Fibroblast of the conjunctiva (primary cell): ENCODE measurements at places on chromosomes 3 and 15.

DNA sequence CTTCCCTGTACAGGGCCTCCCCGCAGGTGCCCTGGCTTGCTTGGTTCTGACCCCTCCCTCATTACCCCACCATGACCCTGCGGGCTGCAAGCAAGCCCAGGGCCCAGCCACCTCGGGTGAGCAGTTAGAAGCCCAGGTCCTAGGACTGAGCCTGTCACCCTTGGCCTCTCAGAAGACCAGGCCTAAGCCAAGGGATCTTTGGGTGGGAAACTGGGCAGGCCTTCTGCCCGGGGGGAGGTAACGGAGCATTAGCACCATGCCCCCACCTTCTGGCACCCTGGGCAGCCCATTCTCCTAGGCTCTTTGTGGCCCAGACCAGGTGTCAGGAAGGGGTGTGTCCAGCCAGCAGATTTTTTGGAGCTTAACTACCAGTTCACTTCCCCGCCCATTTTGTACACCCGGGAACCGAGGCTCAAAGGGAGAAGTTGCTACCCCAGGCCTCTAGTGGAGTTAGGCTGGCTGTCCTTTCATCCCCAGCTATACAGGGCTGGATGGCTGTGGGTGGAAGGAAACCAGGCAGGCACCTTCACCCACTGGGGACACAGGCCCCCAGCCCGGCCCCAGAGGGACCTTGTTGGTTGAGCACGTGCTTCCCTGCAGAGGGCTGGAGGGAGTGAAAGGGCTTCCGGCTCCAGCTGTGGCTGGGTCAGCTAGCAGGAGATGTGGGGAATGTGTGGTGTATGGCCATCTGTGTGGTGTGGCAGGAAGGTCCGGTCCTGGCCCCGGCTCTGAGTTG is 1.4 kb downstream of the CSK start:
- DNase-seq = no peak

GRCh38 chr15:81865850-81866537 is 179.8 kb downstream of the MEX3B start:
- DNase-seq = no peak

DNA sequence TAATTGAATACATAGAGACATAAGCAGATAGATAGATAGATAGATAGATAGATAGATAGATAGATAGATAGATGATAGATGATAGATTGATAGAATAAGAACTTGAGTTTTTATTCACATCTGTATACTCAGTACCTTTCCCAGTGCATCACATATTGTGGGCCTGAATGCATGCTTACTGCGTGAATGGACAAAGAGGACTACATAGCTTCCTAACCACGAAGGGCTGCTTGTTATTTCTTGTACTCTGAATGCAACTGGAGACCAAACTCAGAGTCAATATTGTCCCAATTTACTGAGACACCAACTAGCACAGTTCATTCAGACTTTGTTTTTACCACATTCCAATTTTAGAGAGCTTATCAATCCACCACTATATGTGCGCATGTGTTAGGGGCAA is 422.9 kb upstream of the GRM7 start:
- no peak for DNase-seq

DNA sequence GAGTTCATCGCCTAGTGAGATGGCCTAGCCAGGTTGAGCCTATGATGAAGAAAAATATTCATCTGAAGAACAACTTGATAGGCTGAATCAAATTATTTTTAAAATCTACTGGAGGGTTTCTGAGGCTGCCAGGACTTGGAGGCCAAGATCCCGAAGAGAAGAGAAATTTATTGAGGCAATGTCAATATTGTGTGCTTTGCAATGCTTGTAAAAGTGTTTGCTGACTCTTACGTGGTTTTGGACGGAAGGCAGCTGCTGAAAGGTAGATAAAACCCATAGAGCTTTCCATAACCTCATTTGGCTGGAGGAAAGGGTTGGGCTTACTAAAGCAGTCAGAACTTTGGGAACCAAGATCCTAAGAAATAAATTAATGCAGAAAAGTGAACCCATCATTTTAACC is 361.0 kb upstream of the IL12A start:
- no peak for DNase-seq

DNA sequence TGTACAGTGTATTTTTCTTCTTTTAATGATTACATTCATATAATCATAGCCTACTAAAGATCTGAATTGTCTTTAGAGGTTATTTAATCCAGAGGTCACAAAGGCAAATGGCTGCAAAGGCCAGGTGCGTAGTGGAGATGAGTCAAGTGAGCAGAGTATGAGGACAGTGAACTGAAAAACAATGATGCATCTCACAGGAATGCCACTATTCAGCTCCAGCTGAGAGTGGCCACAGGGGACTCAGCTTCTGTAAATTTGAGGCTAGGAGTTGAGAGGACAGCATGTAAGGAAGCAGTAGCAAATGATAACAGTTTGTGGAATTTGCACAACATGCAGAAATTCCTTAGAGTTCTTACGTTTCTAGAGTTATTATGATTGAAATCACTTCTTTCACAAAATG is 50.4 kb downstream of the COL6A5 start:
- peak; percentile 6 for DNase-seq

DNA sequence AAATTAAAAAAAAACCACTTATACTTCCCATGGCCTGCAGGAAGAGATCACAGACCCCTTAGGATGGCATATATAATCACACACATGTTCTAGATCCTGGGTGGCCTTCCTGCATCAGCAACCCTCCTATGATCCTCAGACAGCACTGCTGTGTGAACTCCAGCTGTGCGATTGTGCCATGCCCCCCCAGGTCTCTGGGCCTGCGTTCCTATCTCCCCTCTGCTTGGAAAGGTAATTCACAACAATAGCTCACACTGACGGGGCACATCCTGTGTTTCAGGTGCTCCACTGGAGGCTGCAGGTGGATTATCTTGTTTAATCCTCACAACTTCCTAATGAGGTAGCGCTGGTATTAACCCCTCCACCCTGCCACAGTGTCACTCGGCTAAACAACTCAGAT is 71.2 kb upstream of the GLCE start:
- DNase-seq = no peak

DNA sequence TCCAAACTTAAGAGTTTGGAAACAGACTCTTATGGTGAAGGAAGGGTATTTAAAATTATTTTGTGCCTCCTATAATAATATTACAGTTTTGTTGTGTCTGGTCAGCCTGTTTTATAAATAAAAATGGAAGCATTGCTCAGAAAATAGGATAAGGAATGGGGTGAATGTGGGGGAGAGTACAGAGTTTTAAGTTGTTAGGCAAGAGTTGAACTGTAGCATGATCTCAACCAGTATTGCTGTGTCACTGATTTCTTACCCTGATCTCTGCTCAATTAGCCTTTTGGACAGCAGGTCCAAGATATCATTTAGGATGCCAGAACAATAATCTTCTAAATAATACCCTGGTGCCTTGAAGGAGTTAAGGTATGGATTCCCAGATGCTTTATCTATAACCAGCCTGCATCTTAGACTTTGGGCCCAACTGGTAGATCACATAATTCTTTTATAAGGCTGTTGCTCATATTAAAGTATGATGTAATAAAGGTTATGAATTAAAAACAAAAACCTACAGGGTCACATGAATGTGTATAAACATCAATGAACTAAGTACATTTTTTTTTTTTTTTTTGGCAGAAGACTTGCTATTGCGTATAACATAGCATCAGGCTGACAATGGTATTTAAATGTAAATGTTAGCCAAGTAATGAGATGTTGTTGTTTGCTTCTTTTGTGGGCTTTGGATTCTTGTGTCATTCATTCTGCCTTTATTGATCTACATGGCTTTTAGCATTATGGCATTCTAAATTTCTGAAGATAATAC is 70.0 kb downstream of the MITF start:
- no peak for DNase-seq
